Stimulated activated CD8-positive, alpha-beta memory T cell treated with anti-CD3 and anti-CD28 coated beads, Interleukin-4, amount 100 ng/mL, for 48 hours (primary cell): ENCODE measurements at places on chromosomes 11 and 22.

DNA sequence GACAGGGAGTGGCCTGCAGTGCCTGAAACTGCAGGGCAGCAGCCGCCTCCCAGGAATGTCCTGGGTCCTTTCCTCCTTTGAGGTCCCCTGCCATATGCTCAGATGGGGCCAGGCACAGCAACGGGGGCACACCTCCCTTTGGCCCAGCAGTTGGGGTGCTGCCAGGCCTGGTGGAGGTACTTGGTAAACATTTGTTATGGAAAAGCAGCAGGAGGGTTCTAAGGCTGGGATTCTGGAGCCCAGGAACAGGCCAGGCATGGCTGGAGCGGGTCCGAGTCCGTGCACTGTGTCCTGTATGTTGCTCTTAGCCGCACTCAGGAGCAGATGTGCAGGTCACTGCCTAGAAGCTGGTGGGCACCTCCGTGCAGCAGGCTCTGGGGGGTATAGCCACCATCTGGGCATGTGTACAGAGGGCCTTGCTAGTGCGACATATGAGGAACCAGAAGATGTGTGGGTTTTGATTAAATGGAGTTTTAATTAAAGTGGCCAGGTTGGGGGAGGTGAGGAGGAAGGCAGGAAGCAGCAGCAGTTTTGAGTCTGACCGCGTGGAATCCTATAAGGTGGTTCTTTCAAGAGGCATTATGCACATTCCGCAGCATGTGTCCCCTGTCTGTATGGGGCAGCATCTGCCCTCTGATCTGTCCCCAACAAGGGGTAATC, 1.5 kb downstream of the ADORA2A start:
- no peak for DNase-seq

GRCh38 chr22:24894220-24894975, 52.1 kb downstream of the LHFPL7 start:
- no peak for DNase-seq

DNA sequence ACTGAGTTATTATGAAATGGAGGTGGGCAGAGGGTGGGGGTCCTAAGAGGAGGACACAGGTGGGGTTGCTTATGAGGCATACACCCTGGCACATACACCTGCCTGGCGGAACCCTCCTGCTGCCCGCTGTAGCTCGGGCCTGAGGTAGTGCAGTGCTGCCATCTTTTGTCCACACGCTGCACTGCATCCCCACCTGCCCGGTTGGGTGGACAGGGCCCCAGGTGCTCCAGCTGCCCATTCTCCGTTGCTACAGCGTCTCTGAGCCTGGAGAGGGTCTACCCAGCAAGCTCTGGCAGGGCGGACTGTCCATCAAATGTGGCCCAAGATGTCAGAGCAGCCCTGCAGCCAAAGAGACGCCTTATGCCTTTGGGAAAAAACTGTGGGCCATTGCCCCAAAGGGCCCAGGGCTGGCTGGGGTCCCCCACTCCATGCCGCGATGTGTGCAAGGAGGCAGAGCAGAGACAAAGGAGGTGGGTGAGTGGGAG, 131.2 kb downstream of the BUD13 start:
- DNase-seq: peak; percentile 60

GRCh38 chr22:37435970-37436603, 8.8 kb upstream of the ELFN2 start:
- DNase-seq: no peak

DNA sequence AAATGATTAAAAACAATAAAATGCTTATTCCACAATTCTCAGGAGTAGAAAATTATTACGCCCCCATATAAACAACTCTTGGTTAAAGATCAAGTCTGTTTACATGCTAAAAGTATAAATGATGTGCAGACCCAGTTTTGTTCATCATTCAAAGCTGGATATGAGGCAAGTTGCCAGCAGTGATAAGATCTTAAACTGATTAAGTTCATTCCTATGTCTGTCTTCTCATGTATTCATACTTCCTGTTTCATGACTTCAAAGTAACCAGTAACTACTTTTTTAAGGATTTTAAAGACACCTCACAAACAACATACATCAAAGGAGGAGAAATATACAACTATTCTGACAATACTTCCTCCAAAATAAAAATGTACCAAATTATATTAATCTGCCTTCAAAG, 55.0 kb upstream of the ARHGAP32 start:
- no peak for DNase-seq
